ENCODE measurements at places on chromosomes 2 and 18.

GRCh38 chr2:99611034-99611433 is 121.2 kb upstream of the REV1 start:
- H3K36me3 ChIP-seq, result no peaks in the 10 kb centered on the region
- H3K27ac ChIP-seq, result no peak overlapping the region
- peaks cover 3% of the 10 kb centered on the region for H3K27me3 ChIP-seq

DNA sequence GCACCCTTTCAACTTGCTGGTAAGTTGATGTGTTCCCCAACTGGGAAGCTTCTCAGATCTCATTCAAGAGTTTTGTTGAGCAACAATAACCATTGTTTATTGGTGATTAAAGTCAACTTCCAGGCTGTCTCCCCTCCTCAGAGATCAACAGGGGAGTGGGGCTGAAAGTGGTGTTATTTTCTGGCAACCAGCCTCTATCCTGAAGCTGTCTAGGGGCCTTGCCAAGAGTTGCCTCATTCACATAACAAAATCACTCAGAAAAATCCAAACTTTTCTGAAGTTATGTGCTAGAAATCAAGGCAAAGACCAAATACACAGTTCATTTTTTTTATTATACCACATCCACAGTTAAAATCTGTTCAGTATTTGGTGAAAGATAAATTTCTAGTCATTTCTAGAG is 788.4 kb downstream of the LRRTM4 start:
- H3K27me3 ChIP-seq, result no peaks in the 10 kb centered on the region
- no peaks in the 10 kb centered on the region for H3K36me3 ChIP-seq
- no peaks in the 10 kb centered on the region for H3K4me1 ChIP-seq
- H3K4me3 ChIP-seq, result no peak overlapping the region
- DNase-seq, result no peak
- H3K27ac ChIP-seq, result no peak overlapping the region

DNA sequence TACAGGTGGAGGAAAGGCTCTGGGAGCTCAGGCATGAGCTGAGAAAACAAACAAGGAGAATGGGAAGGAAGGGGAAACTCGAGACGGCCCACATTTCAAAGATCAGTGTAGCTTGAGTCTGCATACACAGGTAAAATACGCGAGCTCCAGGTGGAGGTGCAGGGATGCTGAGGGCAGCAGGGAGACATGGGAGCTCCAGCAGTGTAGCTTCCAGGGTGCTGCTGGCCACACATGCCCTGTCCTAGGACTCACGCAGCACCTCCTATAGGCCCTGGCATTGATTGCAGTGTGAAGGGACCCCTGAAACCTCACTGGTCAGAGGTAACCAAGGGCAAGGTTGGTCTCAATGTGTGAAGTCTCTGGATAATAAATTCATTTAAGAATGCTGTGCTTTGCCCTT is 362.8 kb upstream of the HS6ST1 start:
- H3K4me3 ChIP-seq, result no peak overlapping the region
- H3K27ac ChIP-seq, result no peak overlapping the region
- H3K36me3 ChIP-seq, result no peaks in the 10 kb centered on the region
- H3K27me3 ChIP-seq, result peaks cover 3% of the 10 kb centered on the region

DNA sequence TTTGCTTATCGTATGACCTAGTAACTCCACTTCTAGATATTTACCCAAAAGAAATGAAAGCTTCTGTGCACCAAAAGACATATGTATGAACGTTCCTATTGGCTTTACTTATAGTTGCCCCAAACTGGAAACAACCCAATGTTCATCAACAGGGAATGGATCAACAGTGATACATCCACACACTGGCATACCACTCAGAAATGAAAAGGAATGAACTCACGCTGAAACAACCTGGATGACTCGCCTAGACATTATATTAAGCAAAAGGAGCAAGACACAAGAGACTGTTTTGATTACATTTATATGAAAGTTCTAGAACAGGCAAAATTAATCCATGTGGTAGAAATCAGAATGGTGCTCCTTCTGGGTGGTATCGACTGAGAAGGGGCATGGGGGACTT is 18.9 kb downstream of the ADRA2B start:
- H3K36me3 ChIP-seq, result no peaks in the 10 kb centered on the region
- no peak overlapping the region for H3K4me3 ChIP-seq
- no peak for DNase-seq
- H3K27ac ChIP-seq, result no peak overlapping the region

DNA sequence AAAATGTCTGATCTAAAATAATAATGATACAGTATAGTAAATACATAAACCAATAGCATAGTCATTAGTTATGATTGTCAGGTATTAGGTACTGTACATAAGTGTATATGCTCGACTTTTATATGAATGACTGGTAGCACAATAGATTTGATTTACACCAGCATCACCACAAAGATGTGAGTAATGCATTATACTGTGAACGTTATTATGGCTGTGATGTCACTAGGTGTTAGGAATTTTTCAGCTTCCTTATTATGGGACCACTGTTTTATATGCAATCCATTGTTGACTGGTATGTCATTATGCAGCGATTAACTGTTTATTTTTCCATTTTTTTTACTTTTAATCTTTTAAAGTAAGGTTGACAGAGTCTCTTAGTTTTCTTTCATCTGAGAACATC is 23.7 kb downstream of the ATP9B start:
- no peak for DNase-seq
- H3K4me1 ChIP-seq, result peaks cover 35% of the 10 kb centered on the region

DNA sequence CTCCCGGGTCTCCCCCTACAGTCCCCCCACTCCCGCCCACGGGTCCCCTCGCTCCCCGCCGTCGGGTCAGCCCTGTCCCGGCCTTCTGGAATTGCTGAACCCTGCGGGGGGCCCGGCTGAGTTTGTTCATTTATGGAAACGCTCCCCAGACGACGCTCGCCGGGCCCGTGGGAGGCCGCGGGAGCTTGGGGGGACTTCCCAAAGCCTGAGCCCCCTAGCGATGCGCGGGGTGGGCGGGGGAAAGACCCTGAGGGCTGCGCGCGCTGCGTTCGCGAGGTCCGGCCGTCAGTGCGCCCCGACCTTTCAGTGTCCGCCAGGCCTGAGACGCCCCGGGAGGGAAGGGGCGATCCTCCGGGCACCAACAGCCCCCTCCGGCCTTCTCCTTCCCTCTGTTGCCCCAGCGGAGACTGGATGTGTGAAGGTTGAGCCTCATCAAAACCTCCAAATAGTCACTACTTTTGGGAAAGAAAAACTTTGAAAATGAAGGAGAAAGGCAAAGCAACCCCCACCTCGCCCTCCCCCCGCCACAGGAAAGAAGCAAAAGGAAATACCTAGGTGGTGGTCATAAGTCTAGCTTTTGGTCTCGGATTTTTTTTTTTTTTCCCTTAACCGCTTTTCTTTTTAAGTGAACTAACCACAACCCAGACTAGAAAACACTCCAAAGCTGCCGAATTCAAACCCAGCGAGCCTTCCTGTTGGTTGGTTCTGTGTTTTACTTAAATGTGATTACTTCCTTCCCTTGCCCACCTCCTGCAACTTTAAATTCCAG is 509 bp upstream of the CYS1 start:
- peak; percentile 36 for DNase-seq
- peak overlapping the region; percentile 88 for H3K4me3 ChIP-seq
- no peaks in the 10 kb centered on the region for H3K36me3 ChIP-seq
- H3K4me1 ChIP-seq, result peaks cover 6% of the 10 kb centered on the region
- H3K27me3 ChIP-seq, result peaks cover 18% of the 10 kb centered on the region

GRCh38 chr18:51072586-51073313 is 42.7 kb downstream of the SMAD4 start:
- H3K27me3 ChIP-seq, result no peaks in the 10 kb centered on the region
- no peak overlapping the region for H3K4me3 ChIP-seq
- H3K4me1 ChIP-seq, result no peaks in the 10 kb centered on the region

- H3K27ac ChIP-seq, result no peak overlapping the region
- DNase-seq, result no peak
- H3K4me1 ChIP-seq, result no peaks in the 10 kb centered on the region
- H3K36me3 ChIP-seq, result peaks cover 17% of the 10 kb centered on the region
- peaks cover 10% of the 10 kb centered on the region for H3K27me3 ChIP-seq
These were observed 222.9 kb downstream of the EIPR1 start for GRCh38 chr2:3154700-3155099.

DNA sequence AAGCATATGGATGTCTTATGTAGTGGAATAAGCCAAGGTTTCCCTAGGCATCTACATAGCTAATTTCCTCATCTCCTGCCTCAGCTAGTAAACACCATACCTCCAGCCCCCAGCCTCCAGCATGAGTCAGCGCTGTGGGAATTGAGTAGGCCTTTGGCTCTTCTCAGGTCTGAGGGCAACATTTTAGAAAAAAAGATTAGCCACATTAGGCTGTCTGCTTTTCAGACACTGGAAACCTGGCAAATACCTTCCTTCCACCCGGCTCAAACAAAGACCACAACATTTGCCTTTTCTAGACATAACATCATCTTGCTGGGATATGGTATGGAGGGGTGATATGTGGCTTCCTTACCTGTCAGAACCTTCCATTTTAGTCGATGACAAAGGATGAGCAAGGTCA is 6.1 kb upstream of the CCDC195 start:
- H3K4me3 ChIP-seq, result no peak overlapping the region
- H3K27me3 ChIP-seq, result no peaks in the 10 kb centered on the region
- no peak overlapping the region for H3K27ac ChIP-seq

GRCh38 chr2:178177066-178177679 is 17.1 kb upstream of the OSBPL6 start:
- H3K4me3 ChIP-seq, result no peak overlapping the region
- H3K27ac ChIP-seq, result no peak overlapping the region
- H3K36me3 ChIP-seq, result no peaks in the 10 kb centered on the region
- DNase-seq, result no peak

- H3K36me3 ChIP-seq, result no peaks in the 10 kb centered on the region
- peaks cover 3% of the 10 kb centered on the region for H3K27me3 ChIP-seq
- no peak for DNase-seq
- no peak overlapping the region for H3K27ac ChIP-seq
- H3K4me1 ChIP-seq, result no peaks in the 10 kb centered on the region
These were observed 144.5 kb downstream of the CYP26B1 start for GRCh38 chr2:72003124-72003523.

DNA sequence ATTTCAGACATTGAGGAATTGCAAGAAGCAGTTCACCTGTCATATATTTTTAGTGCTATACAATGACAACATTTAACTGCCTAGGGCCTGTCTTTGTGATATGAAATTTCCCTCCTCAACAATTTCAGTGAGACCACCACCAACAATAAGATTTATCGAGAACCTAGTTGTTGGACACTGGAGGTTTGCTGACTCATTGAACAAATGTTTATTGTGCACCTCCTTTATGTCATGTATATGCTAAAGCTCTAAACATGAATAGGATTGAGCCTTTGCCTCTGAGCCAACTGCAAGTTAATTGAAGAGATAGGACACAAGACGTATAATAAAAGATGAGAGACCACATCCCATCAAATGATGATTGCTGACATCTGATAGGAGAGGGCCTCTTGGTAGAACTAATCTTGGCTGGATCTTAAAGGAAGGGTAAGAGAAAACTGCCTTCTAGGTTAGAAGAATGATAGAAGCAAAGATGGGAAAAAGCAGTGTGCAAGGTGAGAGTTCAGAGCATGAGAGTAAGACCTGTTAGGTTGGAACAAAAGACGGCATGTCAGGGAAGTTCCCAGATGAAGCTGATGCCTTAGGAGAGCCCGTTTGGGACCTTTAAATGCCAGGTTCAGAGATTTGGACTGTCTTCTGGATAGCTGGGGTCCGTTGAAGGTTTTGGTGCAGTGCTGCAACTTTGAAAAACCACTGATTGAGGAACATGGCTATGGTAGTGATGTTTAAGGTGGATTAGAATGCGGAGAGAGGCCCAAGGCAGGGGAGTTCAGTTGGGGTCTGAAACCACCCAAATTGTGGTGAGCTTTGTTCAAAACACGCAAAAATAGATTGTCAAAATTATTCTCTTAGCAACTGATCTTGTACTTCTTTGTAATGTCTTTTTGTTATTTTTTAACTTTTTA is 133.0 kb upstream of the EML6 start:
- peaks cover 69% of the 10 kb centered on the region for H3K4me1 ChIP-seq
- H3K4me3 ChIP-seq, result peak overlapping the region; percentile 35
- peaks cover 33% of the 10 kb centered on the region for H3K36me3 ChIP-seq

- peaks cover 2% of the 10 kb centered on the region for H3K4me1 ChIP-seq
- no peak overlapping the region for H3K27ac ChIP-seq
- no peak overlapping the region for H3K4me3 ChIP-seq
- H3K27me3 ChIP-seq, result no peaks in the 10 kb centered on the region
- no peak for DNase-seq
- H3K36me3 ChIP-seq, result no peaks in the 10 kb centered on the region
These were observed 63.6 kb upstream of the EHBP1 start for GRCh38 chr2:62641936-62642335.

DNA sequence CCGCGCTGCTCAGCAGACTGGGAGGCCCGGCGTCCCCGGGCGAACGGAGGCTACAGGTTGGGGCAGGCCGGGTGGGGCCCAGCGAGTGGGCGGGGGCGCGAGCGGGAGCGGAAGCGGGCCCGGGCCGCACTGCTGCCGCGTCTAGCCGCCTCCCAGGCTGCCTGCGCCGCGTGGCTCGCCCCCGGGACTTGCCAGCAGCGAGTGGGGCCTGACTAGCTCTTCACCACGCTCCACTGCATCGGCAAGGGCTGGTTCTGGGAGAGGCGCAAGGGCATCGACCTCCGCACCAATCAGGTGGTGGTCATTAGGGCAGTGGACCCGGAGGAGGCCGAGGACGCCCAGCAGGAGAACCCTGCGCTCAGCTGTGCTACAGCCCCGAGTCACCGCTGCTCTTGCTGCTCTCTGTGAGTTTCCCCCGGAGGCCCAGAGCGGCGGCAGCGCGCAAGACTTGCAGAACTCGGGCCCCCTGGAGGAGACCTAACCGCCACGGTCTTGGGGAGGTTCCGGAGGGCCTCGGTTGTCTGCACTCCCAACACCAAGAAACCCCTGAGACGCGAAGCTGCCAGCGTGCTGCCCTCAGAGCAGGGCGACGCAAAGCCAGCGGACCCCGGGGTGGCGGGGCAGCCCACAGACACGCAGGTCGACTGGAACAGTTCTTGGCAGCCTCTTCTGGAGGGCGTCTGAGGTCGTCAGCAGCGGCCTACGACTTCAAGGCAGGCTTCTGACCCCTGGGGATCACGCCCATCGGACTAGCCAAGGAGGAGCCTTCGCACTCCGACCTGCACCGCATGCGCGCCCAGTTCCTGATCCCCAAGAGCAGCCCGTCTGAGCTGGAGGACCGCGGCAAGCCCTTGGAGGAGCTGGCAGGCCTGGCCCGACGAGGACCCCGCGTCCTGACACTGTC is 27.2 kb upstream of the PTPN2 start:
- DNase-seq, result no peak
- H3K27ac ChIP-seq, result no peak overlapping the region
- no peaks in the 10 kb centered on the region for H3K27me3 ChIP-seq
- no peaks in the 10 kb centered on the region for H3K36me3 ChIP-seq

- H3K36me3 ChIP-seq, result peaks cover 24% of the 10 kb centered on the region
- no peaks in the 10 kb centered on the region for H3K27me3 ChIP-seq
- no peak overlapping the region for H3K27ac ChIP-seq
- no peak for DNase-seq
These were observed 14.5 kb downstream of the CYB5A start for GRCh38 chr18:74277296-74277695.

GRCh38 chr2:17517481-17518211 is 594 bp downstream of the RAD51AP2 start:
- no peaks in the 10 kb centered on the region for H3K36me3 ChIP-seq
- no peaks in the 10 kb centered on the region for H3K27me3 ChIP-seq
- DNase-seq, result no peak
- peak overlapping the region; percentile 49 for H3K27ac ChIP-seq

All from endothelial cell (in vitro differentiated cells).